H4 (cell line): ENCODE measurements at places on chromosomes 2 and 18. TPM values are rescaled to one million over a fixed set of nuclear protein-coding genes. Genes with fewer than 3 reads are reported as not detected.

- DNase-seq, result no peak
Observed at GRCh38 chr2:11567631-11568031, 33.8 kb downstream of the GREB1 start.

WDR33 gene
- 11.1 and 29.9 TPM in 2 replicates for total RNA-seq

CELF4 gene
- not detected in 2 replicates for total RNA-seq

CNDP1 gene
- total RNA-seq, result not detected in 2 replicates

DNA sequence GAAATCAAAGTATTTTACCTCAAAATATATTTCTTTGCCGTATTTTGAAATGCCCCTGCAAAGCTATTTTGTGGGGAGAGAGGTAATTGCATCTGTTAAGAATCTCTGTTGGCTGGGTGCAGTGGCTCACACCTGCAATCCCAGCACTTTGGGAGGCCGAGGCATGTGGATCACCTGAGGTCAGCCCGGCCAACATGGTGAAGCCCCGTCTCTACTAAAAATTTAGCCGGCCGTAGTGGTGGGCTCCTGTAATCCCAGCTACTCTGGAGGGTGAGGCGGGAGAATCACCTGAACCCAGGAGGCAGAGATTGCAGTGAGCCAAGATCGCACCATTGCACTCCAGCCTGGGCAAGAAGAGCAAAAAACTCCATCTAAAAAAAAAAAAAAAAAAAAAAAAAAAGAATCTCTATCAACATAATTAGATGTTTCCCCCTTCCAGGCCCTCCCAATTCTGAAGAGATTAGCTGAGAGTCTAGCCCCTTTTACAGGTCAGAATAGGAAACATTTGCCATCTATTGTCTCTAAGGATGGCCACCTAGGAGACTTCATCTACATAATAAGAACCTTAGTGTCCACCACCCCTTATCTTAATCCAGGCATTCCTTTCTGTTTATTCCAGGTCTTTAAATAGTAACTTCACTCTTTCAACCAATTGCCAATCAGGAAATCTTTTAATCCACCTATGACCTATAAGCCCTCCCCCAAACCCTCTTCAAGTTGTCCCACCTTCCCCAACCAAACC, 3.5 kb upstream of the TRAPPC8 start:
- no peak for DNase-seq

GRCh38 chr2:212737392-212738172, 199.0 kb upstream of the ERBB4 start:
- no peak for DNase-seq

- no peak for DNase-seq
Observed at GRCh38 chr2:15749460-15750432, 158.1 kb downstream of the DDX1 start.

DNA sequence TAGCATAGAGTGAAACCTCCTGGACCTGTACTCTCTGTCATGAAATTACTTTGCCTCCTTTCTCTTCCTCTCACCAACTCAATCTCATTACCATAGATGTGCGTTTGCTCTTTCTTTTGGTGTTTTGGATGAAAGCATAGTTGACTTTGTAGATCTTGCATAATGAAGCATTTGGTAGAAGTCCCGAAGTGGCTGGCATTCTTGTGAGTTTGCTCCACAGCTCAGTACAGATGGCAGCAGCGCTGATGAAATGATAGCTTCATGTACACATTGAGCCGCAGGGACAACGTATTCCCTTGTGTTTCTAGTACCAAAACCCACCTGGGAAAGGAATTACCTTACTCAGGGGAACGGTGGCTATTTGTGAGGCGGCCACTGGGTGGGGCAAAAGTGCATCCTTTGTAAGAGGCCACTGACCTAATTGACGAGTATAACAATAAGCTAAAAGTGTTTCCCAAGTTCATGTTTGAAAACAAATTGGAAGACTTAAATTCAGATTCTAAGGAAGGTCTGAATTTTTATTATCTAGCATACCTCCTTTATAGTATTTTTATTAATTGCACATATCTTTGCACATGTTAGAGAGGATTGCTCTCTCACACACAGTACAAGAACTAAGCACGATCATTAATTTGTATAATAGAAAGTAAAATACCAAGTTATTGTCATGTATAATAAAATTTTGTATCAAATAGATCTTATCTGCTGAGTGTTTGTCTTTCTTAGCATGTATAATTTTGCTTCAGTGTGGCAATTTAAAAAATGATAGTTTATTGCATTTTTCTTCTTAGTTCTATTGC, 25.4 kb upstream of the CDH7 start:
- DNase-seq, result peak; percentile 61

DNA sequence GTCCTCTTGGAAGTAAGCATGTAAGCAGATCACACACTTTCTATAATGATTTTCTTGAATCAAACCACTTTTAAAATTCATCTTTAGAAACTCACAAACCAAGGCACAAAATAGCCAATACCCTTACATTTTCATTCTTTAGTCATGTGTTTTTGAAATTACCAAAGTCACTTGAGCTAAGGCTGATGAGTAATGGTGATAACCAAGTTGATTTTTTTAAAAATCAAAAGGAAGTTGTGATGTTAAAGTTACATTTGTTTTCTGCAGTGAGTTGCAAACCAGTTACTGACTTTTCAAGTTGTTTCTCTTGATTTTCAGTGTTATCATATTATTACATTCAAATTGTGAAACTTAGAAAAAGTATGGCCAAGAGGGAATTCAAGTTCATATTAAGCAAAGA, 21.5 kb upstream of the IL18RAP start:
- DNase-seq, result no peak
